ENCODE measurements at places on chromosomes 16 and 17.

DNA sequence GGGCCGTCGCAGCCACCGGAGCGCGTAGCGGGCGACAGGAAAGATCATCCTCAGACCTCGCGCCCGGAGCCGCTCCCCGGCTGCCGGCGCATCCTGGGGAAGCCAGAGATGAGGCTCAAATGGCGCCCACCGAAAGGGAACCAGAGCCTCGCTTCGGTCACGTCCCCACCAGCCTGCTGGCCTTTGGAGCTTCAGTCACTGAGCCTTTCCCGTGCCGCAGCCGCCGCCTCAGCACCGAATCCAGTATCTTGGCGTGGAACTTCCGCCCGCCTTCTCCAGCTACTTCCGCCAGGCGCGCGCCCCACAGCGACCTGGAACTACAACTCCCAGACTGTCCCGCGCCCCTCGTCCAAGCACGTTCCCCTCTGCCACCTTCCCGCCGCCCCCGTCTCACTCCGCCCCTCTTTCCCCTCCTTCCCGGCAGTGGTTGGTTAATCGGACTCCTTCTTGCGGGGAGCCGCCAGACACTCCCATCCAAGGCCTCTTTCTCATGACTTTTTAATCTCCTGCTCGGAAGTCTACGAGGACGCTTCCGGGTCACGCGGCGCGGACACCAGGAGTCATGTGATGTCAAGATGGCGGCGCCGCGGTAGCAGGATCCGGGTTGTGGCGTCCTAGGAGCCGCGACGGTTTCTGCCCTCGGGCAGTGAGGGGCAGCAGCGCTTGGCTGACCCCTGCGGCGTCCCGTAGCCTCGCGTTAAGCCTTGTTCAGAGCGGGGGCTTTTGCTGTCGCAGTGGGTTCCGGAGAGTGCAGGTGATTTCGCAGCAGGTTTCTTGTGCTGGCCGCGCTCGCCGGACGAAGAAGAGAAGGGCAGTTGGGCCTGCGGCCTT lies at the start of the genes SMCR8 and TOP3A:
TSS of gene SMCR8 (plus strand) at position 563 of the 831 bp plus-strand sequence. CDS start 497 bp downstream, outside the sequence.
TSS of gene TOP3A (minus strand) at position 264 of the 831 bp plus-strand sequence. CDS start at position 48, 216 bp downstream.
- DNase-seq = peak; percentile 78

DNA sequence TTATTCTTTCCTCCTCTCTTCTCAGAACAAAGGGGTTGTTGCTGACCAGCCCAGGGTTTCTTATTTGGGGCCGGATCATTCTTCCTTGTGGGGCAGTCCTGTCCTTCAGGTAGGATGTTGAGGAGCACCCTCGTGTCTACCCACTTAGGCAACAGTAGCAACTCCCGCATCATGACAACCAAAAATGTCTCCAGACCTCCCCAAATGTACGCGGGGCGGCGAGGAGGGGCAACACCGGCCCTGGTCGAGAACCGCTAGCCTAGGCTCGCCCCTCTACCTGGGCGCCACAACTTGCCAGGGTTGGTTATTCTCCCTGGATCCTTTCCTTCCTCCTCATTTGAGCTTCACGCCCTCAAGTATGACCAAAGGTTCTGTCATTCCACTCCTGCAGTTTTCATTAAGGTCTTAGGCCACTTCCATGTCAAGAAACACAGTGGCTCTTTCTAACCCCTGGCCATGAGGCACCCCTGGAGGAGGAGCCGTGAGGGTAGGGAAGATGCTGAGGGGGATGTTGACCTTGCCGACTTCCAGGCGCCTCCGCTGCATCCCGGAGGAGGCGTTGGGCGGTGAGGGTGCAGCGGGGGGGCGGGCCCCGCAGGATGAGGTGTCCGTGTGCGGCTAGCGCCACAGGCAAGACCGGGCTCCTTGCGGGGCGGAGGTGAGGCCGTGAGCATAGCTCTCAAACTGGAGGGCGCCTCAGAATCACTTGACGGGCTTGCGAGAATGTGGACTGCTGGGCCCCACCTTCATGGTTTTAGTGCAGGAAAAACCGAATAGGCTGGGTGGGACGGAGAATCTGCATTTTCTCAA lies 712 bp upstream of the SPECC1 start:
- no peak for DNase-seq

GRCh38 chr16:68331879-68332410 lies 21.1 kb downstream of the PRMT7 start:
- DNase-seq = no peak

DNA sequence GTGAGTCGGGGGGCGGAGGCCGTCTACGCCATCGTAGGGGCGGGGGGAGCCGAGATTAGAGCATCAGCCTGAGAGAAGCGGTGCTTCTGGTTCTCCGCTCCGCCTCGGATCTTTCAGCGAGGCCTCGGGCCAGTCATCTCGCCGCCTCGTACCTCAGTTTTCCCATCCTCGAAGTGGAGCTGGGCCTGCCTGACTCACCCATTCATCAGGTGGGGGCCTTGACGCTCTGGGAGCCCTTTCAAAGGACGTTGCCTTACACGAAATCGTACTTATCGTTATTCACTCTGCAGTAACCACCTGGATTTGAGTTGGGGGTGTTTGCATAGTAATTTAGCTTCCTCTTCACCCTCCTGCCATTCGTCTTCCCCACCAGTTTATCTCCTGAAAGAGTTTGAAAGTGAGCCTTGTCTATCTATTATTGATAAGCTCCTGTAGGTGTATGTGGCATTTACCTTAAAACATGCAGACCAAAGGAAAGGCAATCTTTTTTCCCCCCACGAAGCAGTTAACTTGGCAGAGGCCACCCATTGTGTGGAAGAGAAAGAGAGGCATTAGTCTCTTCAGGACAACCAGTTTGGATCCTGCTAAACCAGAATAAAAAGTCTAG lies 674 bp downstream of the TAF15 start:
- no peak for DNase-seq

DNA sequence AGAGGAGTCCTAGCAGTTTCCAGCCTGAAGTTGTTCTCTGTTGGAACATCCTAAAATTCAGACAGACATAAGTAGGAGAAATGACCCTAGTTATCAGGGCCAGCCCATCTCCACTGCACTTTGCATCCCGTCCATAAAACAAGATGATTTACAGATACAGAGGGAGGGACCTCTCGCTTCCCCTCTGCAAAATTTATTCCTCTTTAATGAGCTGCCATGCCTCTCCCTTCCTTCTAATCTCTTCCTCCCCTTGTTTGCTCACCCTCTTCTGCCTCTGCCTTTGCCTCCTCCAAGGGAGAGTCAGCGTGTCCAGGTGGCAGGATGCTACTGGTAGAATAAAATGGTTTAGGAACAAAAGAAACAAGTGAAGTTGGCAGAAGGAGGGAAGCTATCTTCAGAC lies 351.3 kb downstream of the SOX9 start:
- peak; percentile 47 for DNase-seq

DNA sequence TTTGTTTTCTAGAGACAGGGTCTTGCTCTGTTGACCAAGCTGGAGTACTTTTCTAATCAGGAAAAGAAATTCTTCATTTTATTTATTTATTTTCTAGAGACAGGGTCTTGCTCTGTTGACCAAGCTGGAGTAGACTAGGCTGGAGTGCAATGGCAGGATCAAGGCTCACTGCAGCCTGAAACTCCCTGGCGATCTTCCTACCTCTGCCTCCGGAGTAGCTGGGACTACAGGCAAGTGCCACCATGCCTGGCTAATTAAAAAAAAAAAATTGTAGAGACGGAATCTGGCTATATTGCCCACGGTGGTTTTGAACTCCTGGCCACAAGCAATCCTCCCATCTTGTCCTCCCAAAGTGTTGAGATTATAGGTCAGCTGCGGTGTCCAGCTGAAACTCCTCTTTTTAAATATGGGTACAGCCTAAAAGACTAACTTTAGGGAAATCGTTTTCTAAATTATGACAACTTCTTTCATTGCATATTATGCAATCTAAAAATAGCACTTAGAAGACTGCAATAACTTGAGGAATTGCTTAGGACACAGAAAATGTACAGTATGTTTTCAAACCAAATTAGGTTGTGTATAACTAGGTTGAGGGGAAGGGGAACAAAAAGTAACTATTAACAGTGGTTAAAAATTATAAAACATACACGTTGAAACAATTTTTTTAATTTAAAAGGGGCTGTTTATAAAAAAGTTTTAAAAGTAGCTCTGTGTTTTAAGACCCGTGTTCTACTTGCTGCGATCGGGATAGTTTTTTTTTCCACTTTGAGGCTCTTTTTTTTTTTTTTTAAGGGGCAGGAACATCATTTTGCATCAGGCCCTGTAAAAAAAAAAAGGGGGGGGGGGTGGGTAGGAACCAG lies 4.7 kb downstream of the PRAC1 start:
- DNase-seq = no peak

- DNase-seq = no peak
Observed at GRCh38 chr17:81221371-81221841, 1.4 kb downstream of the CEP131 start.

GRCh38 chr16:4583906-4584305 lies 27.8 kb downstream of the C16orf96 start:
- DNase-seq = no peak

DNA sequence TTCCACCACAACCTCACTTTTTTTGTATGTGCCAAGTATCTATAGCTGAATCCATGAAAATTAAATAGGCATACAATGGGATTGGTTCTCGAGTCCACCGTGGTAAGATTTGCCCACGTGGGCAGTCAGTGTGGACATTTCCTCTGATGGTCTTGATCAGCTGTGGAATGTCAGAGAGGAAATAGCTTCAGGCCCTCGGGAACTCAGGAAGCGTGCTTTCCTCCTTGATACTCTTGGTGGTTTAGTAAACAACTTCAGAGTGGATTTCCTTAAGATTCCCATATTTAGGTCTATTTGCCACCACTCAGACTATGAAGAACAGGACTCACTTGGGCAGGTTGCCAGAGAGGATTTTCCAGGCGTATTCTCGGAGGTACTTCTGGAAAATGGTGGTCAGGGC lies 152.5 kb downstream of the VPS53 start:
- no peak for DNase-seq
